ENCODE measurements at places on chromosomes 4 and X.

- no peak for DNase-seq
Observed at GRCh38 chr4:78749972-78750727, 26.0 kb upstream of the BMP2K start.

- DNase-seq, result no peak
Observed at GRCh38 chrX:151081016-151081415, 95.4 kb upstream of the GPR50 start.

GRCh38 chr4:110865611-110866259 is 242.9 kb upstream of the PITX2 start:
- no peak for DNase-seq

DNA sequence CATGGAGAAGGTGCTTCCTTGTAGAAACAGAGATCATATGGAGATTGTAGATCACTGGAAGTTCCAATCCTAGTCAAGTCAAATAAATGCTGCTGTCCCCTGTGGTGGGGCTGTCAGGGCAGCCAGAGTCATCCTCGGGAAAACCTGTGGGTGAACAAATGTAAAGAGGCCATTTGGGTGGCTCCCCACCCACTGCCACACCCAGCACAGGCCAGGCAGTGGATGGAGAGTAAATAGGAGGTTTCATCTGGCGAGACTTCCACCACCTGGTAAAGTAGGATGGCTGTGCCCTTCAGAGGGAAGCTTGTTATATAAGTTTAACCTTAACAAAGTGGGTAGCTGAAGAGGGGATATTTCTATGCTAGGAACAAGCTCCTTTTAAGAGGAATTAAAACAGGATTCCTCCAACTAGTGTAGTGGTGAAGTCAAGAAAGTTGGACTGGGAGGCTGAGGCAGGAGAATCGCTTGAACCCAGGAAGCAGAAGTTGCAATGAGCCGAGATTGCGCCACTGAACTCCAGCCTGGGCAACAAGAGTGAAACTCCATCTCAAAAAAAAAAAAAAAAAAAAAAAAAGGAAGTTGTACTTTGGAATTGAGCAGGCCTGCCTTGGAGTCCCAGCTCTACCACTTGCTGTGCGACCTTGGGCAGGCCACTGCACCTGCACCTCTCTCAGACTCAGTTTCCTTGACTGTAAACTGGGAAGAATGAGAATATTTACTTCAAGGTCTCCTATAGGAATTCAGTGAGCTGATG is 273.7 kb downstream of the PTTG2 start:
- no peak for DNase-seq

- no peak for DNase-seq
Observed at GRCh38 chr4:165079476-165079875, 25.8 kb downstream of the TRIM75 start.

DNA sequence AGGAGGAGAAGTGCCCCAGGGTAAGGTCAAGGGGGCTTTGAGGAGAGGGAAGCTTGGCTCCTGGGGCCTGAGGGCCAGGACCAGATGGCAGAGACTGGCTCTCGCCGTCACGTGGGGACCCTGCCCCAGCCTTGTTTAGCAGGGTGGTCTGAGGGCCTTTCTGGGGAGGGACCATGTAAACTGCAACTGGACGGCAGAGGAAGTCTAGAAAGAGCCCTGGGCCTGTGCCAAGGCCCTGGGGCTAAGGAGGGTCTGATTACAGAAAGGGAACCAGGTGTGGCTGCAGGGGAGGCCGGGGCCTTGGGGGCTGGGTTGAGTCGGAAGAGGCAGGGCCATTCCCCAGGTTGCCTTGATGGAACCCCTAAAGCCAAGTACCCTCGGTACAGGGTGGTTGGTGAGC is 1.8 kb upstream of the HGFAC start:
- DNase-seq, result no peak

DNA sequence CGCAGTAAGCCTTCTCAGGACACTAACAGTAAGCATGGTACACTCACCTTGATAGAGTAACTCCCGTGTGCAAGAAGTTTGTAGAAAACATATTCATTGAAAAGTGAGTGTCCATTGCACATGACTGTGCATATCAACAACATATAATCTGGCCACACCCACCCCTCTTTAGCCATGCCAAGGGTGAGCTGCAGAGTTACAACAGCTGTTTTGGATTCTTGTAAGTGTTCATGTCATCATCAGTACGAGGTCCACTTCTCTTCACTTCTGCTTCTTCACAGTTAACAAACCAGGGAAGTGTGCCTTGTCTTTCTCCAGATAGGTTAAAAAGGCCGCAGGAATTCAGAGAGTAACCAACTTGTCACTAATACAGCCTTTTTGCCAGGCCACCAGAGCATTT is 116.6 kb downstream of the IRF2 start:
- DNase-seq, result no peak

GRCh38 chr4:82989575-82990429 is 20.8 kb downstream of the LIN54 start:
- DNase-seq, result no peak

GRCh38 chr4:139808381-139808807 is 142.8 kb downstream of the MGST2 start:
- no peak for DNase-seq

DNA sequence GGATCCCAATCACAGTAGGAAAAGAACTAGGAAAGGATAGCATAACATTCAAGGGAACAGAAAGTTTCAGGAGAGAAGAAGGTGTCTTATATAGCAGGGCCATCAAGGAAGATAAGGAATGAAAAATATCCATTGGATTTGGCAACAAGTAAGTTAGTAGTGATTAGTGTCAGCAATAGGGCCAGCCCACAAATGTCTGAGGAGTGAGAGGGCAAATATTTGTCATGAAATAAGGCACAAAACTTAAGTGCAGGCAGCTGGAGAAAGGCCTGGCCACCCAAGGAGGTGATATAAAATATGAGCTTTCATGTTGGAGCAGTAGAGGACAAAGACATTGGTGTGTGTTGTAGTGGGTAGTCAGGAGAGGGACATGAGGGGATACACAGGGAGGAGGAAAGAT is 132.1 kb downstream of the COL4A6 start:
- no peak for DNase-seq

DNA sequence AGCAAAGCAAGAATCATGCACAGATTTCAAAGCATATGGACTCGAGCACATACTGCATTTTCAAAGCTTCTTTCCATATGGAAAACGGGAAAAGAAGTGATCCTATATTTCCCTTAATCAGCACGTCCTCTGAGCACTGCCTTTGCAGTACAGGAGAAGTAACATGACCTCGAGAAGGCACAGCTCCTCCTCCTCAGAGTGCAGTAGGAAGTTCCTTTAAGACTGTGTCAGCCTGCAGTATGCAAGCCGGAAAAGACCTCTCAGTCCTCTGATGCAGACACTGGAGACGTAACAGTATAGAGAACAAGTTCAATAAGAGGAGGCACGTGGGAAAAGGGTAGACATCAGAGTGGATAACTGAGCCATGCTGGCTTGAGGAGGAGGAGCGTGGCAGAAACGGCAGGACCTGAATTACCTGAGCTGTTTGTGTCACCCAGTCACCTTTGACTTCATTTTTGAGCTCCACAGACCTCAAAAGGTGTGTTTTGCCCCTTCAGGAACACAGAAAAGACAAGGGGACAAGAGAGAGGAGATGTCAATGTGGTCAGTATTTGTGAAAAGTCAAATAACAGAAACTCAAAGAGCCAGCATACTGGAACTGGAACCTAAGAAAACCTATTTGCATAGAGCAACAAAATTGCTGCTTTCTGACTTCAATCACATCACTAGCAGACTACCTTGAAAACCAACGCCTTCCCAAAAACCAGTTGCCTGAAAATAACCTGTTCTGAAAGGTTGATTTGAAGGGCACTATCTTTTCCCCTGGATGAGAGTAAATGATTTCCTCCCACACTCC is 20.8 kb downstream of the IRF2 start:
- no peak for DNase-seq

All from NCI-H2171 (cell line).